AG09319 (cell line): ENCODE measurements at places on chromosomes 5 and 9.
A peak's percentile ranks its signal among the peaks of the same experiment; 100 is the strongest.

DNA sequence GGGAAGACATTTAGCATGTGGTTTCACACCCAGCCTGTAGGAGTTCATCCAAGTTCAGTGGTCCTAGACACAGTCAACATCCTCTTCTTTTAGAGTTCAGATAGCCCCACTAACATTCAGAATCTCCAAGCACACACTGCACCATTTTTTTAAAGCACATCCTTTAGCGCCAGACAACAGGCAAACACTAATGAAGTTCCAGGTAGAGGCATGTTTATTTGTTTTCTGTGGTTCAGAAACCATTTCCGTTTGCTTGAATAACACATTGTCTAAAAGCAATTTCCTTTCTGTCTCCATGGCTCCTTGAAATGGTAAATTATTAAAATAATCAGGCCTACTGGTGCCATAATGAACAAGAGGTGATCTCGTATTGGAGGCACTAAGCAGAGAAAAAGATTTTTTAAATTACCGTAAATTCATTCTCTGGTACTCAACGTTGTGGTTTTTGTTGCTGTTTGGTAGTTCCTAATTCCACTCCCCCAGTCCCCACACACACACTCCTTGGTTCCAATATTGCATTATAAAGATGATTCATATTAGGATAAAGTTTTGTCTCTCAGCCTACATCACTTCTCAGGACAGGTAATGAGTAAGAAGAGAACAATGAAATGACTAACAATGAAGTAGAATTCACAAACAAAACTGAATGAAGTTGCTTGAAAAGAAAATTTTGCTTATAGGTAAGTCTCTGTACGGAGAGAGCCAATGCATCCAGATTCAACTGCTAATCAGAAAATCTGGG, 153.1 kb downstream of the PCSK1 start:
- DNase-seq = no peak

DNA sequence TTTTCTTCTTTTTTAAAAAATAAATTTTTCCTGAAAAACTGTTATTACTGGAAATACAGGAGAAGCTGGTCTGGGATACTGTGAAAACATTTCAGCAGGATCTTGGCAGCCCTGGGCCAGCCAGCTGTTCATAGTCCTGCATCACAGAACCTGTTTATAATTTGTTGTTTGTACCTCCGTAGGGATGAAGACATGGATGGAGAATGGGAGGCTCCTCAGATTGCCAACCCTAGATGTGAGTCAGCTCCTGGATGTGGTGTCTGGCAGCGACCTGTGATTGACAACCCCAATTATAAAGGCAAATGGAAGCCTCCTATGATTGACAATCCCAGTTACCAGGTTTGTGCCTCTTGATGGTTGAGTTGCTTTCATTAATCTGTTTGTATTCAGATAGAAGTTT, 12.4 kb upstream of the MAML1 start:
- no peak for DNase-seq

DNA sequence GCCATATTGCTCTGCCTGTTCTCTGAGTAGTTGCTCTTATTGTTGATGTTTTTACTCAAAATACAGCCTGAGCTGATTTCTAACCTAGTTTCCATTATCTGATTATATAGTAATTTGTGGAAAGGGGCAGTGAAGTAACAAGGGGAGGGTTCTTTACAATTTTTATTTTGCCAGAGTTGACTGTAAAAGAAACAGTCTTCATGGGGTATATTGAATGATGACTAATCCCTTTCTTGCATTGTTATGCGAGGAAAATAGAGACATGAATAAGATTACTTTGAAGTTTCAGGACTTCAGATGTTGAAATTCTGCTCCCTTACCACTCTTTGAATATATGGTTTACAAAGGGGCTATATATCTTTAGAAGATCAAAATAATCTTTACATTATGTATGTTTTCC, 9.1 kb upstream of the LRRC70 start:
- DNase-seq = no peak

DNA sequence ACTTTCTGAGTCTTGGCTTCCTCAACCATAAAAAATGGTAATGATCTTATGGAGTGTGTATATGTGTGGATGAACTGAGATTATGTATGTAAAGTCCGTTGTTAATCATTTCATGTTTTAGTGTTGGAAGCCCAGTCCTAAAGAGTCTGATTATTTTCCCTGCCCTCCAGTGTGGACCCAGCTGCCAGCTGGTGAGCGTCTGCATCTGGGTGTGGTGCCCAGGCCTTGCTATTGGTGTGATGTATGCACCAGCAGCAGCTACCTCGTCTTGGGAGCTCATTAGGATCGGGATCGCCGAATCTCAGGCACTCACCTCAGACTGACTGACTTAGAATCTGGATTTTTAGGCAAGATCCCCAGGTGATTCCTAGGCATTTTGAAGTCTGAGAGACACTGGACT, 63.8 kb downstream of the LRRC70 start:
- DNase-seq = no peak

- no peak for DNase-seq
These were observed 11.9 kb downstream of the SMIM23 start for GRCh38 chr5:171797543-171797942.

DNA sequence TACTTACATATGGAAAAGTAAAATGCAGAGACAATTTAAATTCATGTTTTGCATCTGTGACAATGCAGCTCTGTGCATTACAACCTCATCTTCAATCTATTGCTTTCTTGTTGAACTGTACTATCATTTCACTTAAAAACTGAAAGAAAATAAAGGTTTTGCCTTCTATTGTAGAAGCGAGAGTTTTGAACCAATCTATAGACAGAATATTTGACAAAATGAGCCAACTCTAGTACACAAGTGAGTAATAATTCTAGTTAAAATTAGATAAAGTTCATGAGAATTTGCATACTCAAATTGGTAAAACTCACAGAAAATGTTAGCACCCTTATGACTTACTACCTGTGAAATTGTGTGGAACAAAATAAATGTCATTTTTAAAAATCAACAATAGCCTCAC, 123.7 kb downstream of the EDIL3 start:
- DNase-seq = no peak

DNA sequence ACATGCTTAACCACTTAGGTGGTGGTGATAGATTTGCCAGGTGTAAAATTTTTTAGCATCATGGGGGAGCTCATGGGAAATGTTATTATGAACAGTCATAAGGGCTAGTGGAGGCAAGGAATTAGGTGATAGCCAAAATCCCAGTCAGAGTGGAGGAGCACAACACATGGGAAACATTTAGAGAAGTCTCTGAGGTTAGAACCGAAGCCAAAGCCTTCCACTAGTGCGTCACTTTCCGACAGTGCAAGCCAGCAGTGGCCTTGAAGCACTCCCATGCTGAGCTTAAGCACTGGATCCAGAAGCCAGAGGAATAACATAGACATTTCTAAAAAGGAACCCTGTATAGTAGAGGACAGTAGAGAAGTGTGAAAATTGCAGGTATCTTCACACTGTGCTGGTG, 101.5 kb upstream of the SNX2 start:
- DNase-seq = peak; percentile 57

DNA sequence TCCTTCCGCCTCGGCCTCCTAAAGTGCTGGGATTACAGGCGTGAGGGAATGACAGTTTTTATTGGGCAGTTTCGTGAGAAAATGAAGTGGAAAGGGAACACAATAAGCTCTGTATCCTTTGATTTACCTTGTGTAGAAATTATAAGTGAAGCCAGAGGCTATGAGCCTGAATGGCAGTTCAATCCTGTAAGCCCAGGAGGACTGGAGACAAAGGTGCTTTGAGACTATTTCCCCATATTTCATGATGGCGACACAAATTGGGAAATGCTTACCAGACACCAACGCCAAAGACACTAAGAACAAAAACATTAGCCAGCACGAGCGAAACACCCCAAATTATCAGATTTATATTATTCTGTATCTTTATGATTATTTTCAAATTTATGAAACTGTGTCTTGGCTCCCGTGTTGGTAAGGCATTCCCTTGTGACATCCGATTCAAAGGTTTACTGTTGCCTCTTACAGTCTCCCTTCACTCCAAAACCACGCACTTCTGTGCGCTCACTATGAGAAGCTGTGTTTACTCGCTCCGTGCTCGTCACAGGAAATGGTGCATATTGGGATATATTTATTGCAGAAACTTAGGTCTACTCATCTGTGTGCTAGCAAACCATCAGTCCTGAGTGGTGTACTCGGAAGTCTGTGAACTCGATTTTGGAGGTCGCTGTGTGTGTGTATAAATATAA, 73.9 kb downstream of the SH3PXD2B start:
- no peak for DNase-seq

GRCh38 chr9:126307322-126308061, 19.1 kb upstream of the MVB12B start:
- DNase-seq = no peak

DNA sequence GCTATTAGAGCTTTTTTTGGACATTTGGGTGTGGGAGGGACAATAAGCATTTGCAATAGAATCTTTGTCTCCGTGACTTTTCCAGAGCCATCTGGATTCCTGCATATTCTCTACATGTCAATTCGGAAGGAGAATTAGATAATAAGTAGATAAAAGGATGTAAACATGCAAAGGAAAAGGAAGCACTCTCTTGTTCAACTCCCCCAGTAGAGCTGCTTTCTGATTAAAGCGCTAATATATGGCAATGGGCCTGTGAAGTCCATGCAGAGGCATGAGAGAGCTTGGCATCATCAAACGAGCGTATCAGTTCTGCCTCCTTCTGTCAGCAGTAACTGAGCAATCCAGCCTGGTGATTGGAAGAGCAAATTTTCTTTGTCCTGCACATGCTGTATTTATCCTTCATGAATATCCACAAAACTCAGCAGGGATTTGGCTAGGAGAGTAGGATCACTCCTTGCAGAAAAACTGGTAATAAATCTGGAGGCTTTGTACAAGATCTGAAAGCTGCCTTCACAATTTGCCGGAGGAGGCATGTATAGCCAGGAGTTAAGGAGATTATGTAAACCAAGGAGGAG, 1752.9 kb downstream of the MAT2B start:
- no peak for DNase-seq

GRCh38 chr9:120654272-120654671, 60.0 kb downstream of the MEGF9 start:
- DNase-seq = no peak

DNA sequence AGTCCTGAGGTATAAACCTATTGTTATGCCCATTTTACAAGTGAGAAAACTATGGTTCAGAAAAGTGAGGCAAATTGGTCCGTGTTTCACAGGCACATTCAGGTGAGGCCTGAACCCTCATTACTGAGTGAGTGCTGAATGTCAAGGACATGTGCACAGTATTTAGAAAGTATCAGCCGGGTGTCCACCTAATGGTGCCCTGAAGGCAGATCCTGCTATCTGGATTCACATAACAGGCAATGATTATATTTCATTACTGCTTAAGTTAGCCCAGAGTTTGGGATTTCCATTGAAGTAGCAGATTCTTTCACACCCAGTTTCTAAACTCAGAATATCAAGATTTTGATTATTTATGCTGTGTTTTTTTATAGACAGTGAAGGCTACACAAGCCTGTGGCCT, 142.7 kb downstream of the LHFPL2 start:
- no peak for DNase-seq

DNA sequence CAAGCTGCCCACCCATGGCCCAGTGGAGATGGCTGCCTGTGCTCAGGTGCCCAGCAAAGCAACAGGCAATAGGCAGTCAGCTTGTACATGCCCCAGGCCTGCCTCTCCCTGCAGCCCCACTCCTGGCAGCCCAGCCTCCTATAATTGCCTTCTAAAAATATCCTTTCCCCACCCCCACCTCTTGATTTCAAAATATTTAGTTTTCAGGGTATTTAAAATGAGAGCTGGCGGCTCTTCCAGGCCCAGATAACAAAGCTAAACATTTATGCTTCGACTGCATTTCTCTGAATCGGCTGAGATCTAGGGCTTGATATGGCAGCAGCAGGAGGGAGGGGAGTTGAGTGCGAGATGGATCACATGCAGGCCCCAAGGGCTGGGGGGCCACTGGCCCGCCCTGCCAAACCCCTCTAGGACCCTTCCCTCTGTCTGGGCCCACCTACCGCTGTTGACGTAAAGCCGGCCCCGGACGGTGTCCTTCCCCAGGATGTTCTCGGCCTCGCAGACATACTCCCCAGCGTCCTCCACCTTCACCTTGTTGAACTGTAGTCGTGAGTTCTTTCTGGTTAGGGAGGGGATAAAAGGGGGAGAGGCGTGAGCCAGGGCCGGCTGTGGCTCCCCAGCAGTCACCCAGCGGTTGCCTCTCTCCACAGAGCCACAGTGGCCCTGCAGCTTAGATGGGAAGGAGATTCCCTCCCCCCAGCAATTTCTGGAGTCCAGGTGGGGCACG, 85.0 kb downstream of the PSD2 start:
- DNase-seq = no peak

DNA sequence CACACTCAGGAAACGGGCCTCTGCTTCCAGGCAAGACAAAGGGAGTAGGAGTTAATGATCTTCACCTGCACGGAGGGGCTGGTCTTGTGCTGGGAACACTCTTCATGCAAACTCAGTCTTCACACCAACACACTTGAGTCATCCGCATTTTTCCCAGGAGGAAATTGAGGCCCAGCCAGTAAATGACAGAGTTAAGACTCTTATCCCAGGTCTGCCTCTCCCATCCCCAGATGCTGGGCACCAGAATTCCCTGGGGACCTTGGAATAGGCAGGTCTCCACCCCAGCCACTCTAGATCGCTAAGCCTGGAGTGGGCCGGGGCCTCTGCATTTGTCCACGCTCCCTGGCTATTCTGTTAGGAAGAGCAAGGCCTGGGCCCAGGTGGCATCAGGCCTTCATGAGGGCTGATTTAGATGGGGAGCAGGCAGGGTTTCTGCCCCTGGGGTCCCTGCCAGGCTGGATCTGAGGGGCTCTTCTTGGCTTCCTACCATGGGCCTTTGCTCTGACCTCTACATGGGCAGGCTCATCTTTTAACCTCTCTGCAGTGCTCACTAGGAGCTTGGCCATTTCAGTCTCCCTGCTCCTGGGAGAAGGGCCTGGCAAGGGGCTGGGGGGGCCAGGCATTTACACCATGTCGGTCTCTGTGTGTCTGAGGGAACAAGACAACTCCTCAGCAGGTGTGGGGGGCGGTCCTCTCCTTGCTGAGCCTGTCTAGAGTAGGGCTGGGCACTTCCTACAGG, 77.3 kb downstream of the AMBP start:
- no peak for DNase-seq

GRCh38 chr5:170504616-170505266, 921 bp downstream of the KCNIP1 start:
- no peak for DNase-seq

GRCh38 chr5:180816608-180817534, 14.3 kb upstream of the MGAT1 start:
- no peak for DNase-seq

- DNase-seq = no peak
These were observed 61.9 kb upstream of the RUFY1 start for GRCh38 chr5:179488491-179488890.

GRCh38 chr5:53642061-53642460, 81.6 kb downstream of the NDUFS4 start:
- DNase-seq = no peak

DNA sequence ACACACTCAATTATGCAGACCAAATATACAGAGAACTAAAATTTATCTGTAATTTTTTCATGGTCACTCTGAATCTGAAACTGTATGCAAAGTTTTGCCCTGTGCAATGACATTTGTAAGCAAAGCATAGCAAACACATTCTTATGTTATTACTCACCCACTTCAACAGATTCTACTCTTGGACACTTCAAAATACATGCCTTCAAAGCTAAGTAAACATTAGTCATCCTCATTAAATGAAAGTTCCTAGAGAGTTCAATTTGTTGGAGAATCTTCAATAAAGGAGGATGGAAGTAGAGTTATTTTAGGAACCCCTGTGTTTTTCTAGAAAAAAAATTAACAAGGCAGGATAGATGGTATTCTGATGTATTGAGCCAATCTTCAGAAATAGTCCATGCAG, 639.7 kb upstream of the C9orf72 start:
- DNase-seq = peak; percentile 7
